ENCODE measurements at places on chromosomes 1 and 21.

GRCh38 chr1:12532405-12533315 is 85.3 kb downstream of the DHRS3 start:
- no peak for DNase-seq

- DNase-seq: no peak
Observed at GRCh38 chr21:14678973-14679574, 133.0 kb upstream of the SAMSN1 start.

- no peak for DNase-seq
Observed at GRCh38 chr1:71809085-71809484, 473.3 kb downstream of the NEGR1 start.

- DNase-seq: no peak
Observed at GRCh38 chr1:46445773-46446256, 43.8 kb upstream of the DMBX1 start.

- DNase-seq: no peak
Observed at GRCh38 chr1:184747089-184747955, 7.3 kb downstream of the EDEM3 start.

DNA sequence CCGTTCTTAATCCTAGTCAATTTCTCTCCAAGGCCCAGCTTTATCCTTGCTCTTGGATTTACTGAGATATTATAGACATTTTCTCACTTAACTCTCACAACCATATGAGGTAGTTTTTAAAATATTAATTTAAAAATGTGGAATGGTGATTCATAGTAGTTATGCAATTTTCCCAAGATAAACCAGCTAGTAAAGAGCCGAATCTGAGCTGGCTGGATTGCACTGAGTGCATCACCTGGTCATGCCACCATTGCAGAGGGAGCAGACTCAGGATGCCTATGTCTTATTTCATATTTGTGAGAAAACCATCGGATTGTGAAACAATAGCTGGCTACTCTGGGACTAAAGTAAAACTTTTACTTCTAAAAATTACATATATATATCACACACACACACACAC is 494.0 kb downstream of the KCNT2 start:
- DNase-seq: no peak

- no peak for DNase-seq
Observed at GRCh38 chr1:19411612-19412011, 73.7 kb downstream of the CAPZB start.

GRCh38 chr1:33381977-33382376 is 48.9 kb downstream of the PHC2 start:
- DNase-seq: no peak

DNA sequence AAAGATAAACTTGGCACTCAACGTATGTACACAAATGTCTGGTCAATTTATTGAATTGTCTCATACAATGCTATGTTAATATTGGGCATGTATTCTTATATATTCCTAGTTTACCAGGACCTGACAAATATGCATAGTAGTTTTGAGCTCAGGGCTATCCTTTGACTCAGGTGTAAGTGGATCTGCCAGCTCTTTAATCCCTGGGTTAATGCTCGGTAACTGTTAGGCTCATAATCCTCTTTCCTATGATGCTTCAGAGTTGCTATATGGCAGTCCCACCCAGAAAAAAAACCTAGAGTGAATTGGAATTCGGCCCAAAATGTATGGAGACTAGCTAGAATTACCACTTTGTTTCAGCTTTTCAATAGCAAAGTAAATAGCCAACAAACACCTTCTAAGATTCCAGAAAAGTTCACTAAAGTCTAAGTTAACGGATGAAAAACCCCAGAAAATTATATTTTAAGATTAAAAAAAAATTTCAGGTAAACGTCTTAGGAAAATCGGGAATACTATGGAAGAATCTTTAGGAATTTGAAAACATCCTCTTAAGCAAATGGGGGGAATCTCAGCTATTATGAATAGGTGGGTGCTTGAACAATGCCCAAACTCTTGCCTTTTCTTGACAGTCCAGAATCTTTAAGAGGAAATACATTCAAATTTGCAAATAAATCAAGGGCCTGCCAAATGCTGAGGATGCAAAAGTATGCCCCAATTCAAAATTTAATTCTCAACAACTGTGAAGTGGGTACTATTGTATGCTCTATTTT is 10.9 kb downstream of the H3-3A start:
- DNase-seq: no peak

GRCh38 chr1:6991266-6991665 is 206.0 kb downstream of the CAMTA1 start:
- no peak for DNase-seq

DNA sequence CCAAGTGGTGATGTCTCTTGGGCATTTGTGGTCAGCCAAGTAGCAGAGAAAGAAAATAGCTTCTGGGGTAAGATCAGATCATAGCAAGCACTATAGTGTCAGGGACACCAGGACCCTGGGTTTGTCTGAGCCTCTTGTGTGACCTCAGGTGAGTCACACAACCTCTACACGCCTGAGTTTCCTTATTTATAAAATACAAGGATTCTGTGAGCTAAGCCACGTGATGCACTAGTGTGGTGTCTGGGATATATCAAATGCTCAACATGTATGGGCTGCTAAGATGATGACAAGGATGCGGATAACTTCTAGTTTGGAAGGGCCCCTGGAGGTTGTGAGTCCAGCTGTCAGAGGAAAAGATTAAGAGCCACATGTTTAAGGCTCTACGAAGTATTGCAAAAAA is 24.5 kb upstream of the ZNF436 start:
- no peak for DNase-seq

- no peak for DNase-seq
Observed at GRCh38 chr1:78678324-78678723, 28.7 kb downstream of the IFI44 start.

- DNase-seq: no peak
Observed at GRCh38 chr1:117009132-117009531, 7.6 kb downstream of the CD101 start.

- no peak for DNase-seq
Observed at GRCh38 chr1:197234581-197234980, 33.5 kb upstream of the CRB1 start.

GRCh38 chr1:81406292-81406999 is 394.3 kb upstream of the ADGRL2 start:
- no peak for DNase-seq

GRCh38 chr1:2499260-2499659 is 23.2 kb downstream of the PLCH2 start:
- DNase-seq: no peak

- DNase-seq: no peak
Observed at GRCh38 chr1:41401899-41402298, 40.7 kb downstream of the FOXO6 start.

GRCh38 chr1:7479571-7479970 is 291.5 kb upstream of the VAMP3 start:
- DNase-seq: no peak

DNA sequence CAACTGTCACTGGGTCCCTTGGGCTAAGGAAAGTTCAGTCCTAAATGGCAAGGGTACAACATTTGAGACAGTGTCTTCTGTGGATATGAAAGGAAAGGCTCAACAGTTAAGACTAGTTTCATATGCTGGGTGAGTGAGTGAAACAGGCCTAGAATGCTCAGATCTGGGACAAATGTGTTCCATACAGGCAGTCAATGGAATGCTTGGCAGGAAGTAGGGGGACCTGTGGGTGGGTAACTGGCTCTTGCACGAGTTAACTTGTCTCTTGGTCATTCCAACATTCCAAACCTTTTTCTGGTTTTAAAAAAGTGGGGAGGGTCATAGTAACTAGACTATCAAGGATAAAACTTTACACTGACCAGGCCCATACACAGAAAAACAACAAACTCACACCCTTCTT is 17.8 kb upstream of the ADAM30 start:
- DNase-seq: no peak

DNA sequence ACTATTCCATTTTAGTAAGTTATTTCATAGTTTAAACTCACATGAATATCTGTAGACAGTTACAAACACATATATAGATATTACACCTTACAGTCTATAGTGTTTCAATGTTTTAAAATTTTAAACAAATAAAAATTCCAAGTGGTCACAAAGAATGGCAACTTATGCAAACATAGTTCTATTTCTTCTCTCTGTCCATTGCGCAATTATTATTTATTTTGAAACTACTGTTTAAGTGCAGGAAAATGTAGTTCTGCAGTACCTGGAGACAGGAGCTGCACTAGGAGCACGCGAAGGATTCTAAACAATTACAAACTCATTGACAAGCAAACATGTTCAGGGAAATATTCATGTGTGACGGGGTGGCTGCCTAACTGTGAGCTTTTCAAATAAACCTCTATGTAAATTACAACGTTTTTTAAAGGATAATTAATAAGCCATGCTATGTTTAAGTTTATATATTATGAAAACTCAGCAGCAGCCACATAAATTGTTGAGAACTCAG is 312.0 kb upstream of the DUSP10 start:
- DNase-seq: no peak

DNA sequence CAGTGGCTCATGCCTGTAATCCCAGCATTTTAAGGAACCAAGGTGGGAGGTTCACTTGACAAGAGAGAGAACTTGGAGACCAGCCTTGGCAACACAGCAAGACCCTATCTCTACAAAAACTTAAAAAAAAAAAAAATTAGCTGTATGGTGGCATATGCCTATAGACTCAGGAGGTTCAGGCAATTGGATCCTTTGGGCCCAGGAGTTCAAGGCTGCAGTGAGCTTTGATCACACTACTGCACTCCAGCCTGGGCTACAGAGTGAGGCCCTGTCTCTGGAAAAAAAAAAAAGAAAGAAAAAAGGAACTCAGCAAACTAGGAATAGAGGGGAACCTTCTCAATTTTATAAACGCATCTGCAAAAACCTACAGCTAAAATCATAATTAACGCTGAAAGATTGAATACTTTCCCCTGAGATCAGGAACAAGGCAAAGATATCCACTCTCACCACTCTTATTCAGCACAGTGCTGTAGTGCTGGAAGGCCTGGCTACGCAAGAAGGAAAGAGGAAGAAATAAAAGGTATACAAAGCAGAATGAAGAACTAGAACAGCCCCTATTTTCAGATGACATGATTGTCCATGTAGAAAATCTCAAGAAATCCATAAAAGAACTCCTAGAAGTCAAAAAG is 21.6 kb downstream of the HSF2BP start:
- DNase-seq: no peak

GRCh38 chr1:29396438-29397255 is 160.3 kb downstream of the PTPRU start:
- DNase-seq: no peak

DNA sequence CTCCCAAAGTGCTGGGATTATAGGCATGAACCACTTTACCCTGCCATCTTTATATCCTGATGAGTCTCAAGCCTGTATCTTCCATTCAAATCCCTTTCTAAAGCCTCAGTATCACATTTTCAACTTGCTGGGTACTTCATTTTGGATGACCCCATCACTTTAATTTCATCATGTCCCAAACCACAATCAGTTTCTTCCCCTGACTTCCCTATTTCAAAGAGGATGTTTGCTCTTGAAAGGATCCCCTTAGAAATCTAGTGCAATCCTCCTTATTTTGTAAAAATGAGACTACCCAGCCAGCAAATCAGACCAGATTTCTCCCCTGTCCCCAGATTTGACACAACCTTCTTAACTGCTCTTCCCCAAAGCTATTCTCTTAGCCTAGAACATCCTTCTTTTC is 7.0 kb upstream of the TRIT1 start:
- no peak for DNase-seq

GRCh38 chr1:228445843-228446650 is 29.4 kb upstream of the TRIM17 start:
- DNase-seq: no peak

- DNase-seq: no peak
Observed at GRCh38 chr1:246066573-246066972, 440.5 kb downstream of the SMYD3 start.

GRCh38 chr21:43931489-43931888 is 66.5 kb downstream of the AGPAT3 start:
- DNase-seq: no peak

Measured in central memory CD8-positive, alpha-beta T cell (primary cell).